Hepatocyte (in vitro differentiated cells): ENCODE measurements at places on chromosomes 12 and 14. TPM values are rescaled to one million over a fixed set of nuclear protein-coding genes. Genes with fewer than 3 reads are reported as not detected.

Gene TMPRSS12
- total RNA-seq = not detected in 2 replicates

Gene TAS2R7
- total RNA-seq = not detected in 2 replicates

Gene TAS2R13
- 2.1 and 3.2 TPM in 2 replicates for total RNA-seq

Gene DNAH10
- 0.28 and 0.60 TPM in 2 replicates for total RNA-seq

Gene TAS2R50
- total RNA-seq = 1.5 and 2.0 TPM in 2 replicates

Gene ARHGAP9
- total RNA-seq = 0.44 and 2.0 TPM in 2 replicates

Gene PPP4R3A
- 76.5 and 85.7 TPM in 2 replicates for total RNA-seq

- no peak for DNase-seq
- H3K27me3 ChIP-seq = no peaks in the 10 kb centered on the region
- H3K4me1 ChIP-seq = no peaks in the 10 kb centered on the region
- no peak overlapping the region for H3K4me3 ChIP-seq
Observed at GRCh38 chr14:38547961-38548490, 292.1 kb upstream of the CLEC14A start.

- peak; percentile 70 for DNase-seq
- H3K27ac ChIP-seq = no peak overlapping the region
- H3K4me3 ChIP-seq = no peak overlapping the region
- no peaks in the 10 kb centered on the region for H3K4me1 ChIP-seq
- no peaks in the 10 kb centered on the region for H3K36me3 ChIP-seq
Observed at GRCh38 chr12:117587631-117588287, 226.3 kb upstream of the NOS1 start.

- H3K27ac ChIP-seq = no peak overlapping the region
- H3K4me3 ChIP-seq = no peak overlapping the region
- H3K27me3 ChIP-seq = no peaks in the 10 kb centered on the region
- H3K4me1 ChIP-seq = no peaks in the 10 kb centered on the region
Observed at GRCh38 chr12:68761901-68762630, 16.1 kb downstream of the SLC35E3 start.

DNA sequence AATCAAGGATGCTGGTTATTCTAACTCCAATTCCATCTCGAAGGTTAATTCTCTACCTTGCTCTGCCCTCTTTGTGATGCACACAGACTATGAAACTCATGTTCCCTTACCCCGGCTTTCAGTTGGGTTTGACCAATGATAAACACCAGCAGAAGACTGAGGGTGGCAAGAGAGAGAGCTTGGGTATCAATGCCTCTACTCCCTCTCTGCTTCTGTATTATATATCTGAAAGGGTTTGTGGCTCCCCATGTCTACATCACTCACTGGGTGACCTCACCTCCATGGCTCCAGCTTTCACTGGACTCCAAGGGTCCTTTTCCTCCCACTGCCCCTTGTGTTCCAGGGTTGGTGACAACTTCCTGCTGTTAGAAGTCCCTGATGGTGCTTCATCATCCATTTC, 659.0 kb upstream of the TBX3 start:
- H3K4me1 ChIP-seq = no peaks in the 10 kb centered on the region
- no peak for DNase-seq
- no peak overlapping the region for H3K4me3 ChIP-seq
- H3K27ac ChIP-seq = no peak overlapping the region

DNA sequence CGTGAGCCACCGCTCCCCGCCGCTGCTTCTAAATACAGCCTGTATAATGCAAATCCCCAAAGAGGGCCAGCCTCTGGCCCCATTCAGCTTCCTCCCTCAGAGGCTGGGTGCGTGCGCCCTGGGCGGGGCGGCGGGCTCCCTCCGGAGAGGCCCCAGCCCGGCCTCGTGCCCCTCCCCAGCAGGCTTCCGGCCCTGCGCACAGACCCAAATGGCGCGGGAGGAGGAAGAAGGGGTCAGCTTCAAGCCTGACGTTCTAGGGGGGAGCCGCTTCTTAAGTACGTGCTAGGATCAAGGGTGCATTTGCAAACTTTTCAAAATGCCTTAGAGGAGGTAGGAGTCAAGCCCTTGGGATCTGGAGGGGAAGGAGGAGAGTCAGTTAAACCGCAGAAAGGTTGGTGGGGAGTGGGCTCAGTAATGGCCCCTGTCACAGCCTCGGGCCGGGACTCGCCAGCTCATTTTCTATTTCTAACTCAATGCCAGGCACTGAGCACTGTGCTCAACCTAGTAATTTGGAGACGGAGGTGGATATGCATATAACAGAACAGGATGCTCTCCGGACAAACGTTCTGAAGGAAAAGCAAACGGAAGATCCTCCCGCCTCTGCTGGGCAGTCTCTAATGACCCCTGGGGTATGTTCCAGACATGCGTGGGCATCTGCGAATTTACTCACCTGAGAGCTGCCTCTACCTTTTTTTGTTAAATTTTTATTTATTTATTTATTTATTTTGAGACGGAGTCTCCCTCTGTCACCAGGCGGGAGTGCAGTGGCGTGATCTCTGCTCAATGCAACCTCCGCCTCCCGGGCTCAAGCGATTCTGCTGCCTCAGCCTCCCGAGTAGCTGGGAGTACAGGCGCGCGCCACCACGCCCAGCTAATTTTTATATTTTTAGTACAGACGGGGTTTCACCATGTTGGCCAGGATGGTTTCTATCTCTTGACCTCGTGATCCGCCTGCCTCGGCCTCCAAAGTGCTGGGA, 32.3 kb downstream of the NINJ2 start:
- no peaks in the 10 kb centered on the region for H3K27me3 ChIP-seq
- peaks cover 16% of the 10 kb centered on the region for H3K4me1 ChIP-seq
- DNase-seq = no peak

DNA sequence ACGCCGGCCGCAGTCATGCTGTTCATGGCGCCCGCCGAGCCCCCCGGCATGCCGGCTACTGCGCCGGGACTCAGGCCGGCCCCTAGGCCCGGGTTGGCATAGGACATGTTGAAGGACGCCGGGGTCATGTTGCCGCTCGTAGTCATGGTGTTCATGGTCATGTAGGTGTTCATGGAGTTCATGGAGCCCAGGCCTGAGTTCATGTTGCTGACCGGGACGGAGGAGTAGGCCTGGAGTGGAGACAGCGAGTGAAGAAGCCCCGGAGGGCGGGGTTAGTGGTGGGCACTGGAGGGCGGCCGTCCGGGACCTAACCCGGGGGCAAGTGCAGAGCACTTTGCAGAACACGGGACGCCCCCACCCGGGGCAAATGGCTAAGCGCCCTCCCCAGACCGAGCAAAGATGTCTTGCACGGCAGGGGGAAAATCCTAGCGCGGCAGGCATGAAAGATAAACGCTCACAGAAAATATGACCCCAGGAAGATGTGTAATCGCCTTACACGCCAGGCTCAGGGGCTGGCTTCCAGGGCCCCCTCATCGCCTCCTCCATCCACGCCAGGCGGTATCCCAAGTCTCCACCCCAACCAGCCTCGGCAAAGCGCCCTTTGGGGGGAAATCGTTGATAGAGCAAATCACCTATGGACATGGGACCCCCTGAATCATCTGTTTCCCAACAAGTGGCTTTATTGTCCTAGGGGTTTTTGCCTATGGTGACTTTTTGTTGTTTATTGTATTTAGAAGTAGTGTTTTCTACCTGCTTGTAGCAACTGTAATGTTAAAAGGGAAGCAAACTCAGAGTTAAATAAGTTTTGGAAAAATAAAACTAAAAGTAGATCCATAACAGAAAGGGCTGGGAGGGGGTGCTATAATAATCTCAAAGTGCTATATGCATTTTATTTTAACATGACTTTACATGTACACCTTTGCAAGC, 2.3 kb downstream of the FOXA1 start:
- H3K27ac ChIP-seq = peak overlapping the region; percentile 95
- no peaks in the 10 kb centered on the region for H3K36me3 ChIP-seq
- peak overlapping the region; percentile 54 for H3K4me3 ChIP-seq
- DNase-seq = peak; percentile 53
- peaks cover 1% of the 10 kb centered on the region for H3K4me1 ChIP-seq
- H3K27me3 ChIP-seq = peaks cover 62% of the 10 kb centered on the region

DNA sequence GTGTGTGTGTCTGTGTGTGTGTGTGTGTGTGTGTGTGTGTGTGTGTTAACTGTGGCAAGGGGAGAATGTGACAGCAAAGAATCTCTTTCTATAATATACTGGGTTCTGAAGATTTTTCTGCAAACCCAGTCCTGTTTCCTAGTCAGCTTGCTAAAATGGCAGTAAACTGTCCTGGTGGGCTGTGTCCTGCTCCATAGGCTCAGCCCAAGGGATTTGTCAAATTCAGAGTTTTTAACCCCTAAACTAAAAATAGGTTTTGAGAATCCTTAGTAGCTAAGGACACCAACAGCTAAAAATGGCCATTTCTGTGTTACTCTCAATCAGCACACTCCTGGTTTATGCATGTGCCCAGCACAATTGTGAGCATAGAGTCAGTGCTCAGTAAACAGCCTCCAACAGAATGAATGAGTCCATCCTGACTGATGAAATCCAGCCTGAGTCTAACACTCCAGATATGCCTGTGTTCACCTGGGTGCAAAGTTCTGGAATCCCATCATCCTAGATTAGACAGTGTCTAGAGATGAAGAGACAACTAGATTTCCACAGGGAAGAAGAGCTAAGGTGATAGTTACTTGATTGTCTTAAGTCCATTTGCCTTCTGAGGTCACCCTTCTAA, 192.6 kb downstream of the TTC6 start:
- H3K36me3 ChIP-seq = no peaks in the 10 kb centered on the region
- H3K27me3 ChIP-seq = no peaks in the 10 kb centered on the region
- DNase-seq = no peak
- no peak overlapping the region for H3K4me3 ChIP-seq
- H3K27ac ChIP-seq = no peak overlapping the region

GRCh38 chr12:89525305-89525823, 483 bp downstream of the POC1B start:
- no peaks in the 10 kb centered on the region for H3K27me3 ChIP-seq
- DNase-seq = peak; percentile 74
- H3K4me1 ChIP-seq = peaks cover 25% of the 10 kb centered on the region
- H3K36me3 ChIP-seq = no peaks in the 10 kb centered on the region
- peak overlapping the region; percentile 87 for H3K27ac ChIP-seq

- no peak overlapping the region for H3K27ac ChIP-seq
- no peaks in the 10 kb centered on the region for H3K36me3 ChIP-seq
- no peaks in the 10 kb centered on the region for H3K4me1 ChIP-seq
- no peak for DNase-seq
- no peaks in the 10 kb centered on the region for H3K27me3 ChIP-seq
- no peak overlapping the region for H3K4me3 ChIP-seq
Observed at GRCh38 chr12:15293731-15294130, 28.6 kb upstream of the PTPRO start.

- no peaks in the 10 kb centered on the region for H3K4me1 ChIP-seq
- H3K36me3 ChIP-seq = no peaks in the 10 kb centered on the region
- H3K27me3 ChIP-seq = no peaks in the 10 kb centered on the region
- no peak overlapping the region for H3K27ac ChIP-seq
- peak; percentile 72 for DNase-seq
- no peak overlapping the region for H3K4me3 ChIP-seq
Observed at GRCh38 chr12:47021298-47021697, 58.1 kb upstream of the PCED1B start.

DNA sequence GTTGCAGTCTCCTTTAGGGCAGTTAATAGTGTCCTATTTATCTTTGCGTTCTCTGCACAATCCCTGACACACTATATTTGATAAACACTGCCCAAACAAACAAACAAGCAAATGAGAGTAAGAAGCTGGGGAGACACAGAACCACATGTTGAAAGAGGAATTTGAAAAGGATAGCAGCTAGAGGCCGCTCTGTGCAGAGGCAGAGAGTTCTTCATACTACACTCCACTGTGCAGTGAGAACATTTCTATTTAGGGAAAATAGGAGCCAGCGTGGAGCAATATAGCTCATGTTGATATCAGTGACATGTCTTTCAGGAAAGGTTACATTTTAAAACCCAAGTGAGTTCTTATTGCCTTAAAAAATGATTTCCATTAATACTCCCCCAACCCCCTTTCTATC, 140.3 kb upstream of the SEL1L start:
- H3K27me3 ChIP-seq = no peaks in the 10 kb centered on the region
- no peak for DNase-seq
- no peak overlapping the region for H3K4me3 ChIP-seq
- H3K36me3 ChIP-seq = no peaks in the 10 kb centered on the region
- no peak overlapping the region for H3K27ac ChIP-seq
- H3K4me1 ChIP-seq = no peaks in the 10 kb centered on the region

DNA sequence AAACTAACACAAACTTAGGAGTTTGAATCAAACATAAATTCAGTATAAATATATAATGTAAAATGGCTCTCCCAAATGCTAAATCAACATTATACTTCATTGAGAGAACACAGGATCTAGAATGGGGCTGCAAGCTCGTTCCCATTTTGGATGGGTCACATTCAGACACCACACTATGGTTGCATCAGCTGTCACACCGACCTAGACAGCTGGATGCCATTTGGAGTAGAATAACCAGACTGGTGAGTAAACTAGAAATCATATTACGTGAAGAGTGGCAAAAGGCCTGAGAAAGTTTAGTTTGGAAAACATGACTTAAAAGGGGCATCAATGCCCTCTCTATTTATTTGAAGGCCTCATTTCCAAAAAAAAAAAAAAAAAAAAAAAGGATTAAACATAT, 430.4 kb downstream of the NPAS3 start:
- H3K4me3 ChIP-seq = no peak overlapping the region
- H3K27ac ChIP-seq = no peak overlapping the region
- no peaks in the 10 kb centered on the region for H3K27me3 ChIP-seq
- H3K4me1 ChIP-seq = no peaks in the 10 kb centered on the region

DNA sequence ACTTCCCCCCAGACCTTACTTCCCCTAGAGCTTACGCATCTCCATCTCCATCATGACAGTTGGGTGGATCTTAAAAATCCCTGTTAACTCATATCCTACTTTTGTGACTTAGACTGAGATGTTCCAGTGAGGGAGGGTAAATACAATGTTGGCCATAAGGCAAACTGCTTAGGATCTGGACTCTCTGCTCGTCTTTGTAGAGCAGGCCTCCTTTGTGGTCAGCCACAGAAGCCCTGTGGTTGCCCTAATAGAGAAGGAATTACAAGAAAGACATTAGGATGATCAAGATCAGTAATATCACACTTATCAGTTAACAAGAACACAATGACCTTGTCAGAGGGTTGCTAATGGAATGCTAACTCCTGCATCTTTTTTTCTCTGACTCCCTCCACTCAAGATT, 52.0 kb downstream of the TMEM132C start:
- peaks cover 47% of the 10 kb centered on the region for H3K4me1 ChIP-seq
- H3K27ac ChIP-seq = peak overlapping the region; percentile 25
- no peaks in the 10 kb centered on the region for H3K27me3 ChIP-seq
- no peak overlapping the region for H3K4me3 ChIP-seq
- H3K36me3 ChIP-seq = no peaks in the 10 kb centered on the region

DNA sequence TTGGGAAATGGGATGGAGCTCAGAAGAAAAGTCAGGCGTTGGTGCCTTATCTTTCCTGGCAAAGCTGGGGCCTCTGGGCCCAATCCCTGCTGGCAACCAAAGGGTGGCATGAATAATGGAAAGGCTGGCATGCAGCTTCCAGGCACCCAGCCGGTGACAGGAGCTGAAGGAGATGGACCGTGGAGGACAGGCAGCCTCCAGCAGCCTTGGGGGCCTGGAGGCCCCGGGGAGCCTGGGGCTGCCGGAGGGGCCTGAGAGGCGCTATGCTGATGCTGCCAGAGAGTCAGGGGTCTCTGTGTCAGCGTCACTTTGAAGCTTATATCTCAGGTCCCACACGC, 38.2 kb upstream of the EML1 start:
- no peak overlapping the region for H3K27ac ChIP-seq
- no peaks in the 10 kb centered on the region for H3K27me3 ChIP-seq
- H3K4me1 ChIP-seq = peaks cover 12% of the 10 kb centered on the region
- no peak for DNase-seq
